ENCODE measurements at places on chromosomes 16 and 17.

DNA sequence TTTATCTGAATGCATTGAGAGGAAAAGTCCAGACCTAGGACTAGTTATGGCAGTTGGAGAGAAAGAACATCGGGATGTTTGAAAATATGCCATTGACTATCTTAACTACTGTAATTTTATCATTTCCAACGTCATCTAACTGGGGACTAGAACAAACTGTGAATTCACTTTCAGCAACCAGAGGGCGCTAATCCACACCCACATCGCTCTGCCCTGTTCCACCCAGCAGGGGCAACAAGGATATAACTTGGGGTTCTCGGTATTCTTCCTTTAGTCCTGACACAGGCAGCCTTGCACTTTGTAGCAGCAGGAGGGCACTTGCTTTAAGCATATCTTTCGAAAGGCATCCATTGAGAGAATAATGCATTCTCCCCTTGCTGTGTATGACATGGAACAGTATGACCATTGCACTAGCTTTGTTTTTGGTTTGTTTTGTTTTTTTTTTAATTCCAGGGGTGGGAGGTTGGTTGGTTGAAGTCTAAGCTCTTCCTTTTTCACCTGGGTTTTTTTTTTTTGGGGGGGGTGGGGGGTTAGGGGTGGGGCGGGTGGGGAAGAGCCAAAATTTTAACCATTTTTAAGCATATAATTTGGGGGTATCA is 31.5 kb downstream of the SIAH1 start:
- peak; percentile 59 for DNase-seq

- DNase-seq = no peak
These were observed 142.5 kb upstream of the ELAC2 start for GRCh38 chr17:13160296-13160695.

DNA sequence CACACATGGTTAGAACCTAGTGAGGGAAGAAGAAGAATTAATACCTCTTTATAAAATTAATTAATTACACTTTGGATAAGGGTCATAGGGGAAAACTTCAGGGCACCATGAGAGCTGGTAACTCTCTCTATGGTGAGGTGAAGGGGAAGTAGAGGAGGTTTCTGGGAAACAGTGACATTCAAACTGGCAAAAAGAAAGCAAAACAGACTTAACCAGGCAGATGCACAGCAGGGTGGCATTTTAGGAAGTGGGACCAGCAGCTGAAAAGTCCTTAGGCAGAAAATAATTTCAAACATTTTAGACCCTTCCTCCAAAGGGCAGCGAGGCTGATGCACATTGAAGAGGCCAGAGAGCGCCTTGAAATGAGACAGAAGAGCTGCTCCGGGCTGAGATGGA is 157.8 kb downstream of the CDH13 start:
- no peak for DNase-seq

- DNase-seq = no peak
These were observed 3.8 kb downstream of the G6PC3 start for GRCh38 chr17:44074231-44074910.

DNA sequence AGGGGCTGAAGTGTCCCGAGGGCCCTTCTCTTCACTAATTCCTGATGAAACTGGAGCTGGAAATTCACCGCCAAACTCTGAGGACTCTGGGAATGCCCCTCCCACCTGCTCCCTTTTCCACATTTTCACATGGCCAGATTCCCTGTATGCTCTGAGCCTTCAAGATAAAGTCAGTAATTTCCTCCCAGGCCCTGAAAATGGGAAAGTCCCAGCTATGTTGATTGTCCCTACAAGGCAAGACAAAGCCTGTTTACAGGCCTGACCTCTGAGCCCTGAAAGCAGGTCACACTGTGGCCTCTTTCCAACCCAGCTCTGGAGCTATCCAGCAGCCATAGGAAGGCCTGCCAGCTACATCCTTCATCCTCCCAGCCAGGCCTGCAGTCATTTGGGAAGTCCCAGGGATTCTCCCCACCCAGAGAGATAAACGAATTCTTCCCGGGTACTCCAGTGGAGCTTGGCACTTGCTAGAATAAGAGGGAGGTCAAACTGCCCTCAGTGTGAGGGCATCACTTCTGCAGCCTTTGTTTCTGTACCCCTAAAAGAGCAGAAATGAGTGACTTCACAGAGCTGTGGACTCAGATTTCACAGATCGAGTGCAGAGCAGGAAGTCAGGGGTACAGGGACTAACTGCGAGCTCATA is 19.6 kb upstream of the CCL2 start:
- no peak for DNase-seq

DNA sequence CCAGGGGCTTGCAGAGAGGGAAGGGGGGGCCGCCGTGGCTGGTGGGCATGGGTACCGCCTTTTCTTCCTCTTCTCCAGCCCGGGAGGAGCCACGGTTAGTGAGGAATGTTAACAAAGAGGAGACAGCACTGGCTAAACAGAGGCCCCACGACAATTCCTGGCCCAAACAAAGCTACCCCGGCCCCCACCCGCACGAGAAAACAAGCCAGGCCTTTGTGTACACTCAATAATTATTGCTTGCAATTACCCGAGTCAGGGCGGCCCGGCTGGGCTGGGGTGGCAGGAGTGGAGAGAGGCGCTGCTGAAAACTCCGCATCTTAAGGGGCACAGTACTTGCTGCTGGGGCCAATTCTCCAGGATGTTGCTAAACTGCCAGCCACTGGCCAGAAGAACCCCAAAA is 56.4 kb downstream of the IRX5 start:
- DNase-seq = no peak

DNA sequence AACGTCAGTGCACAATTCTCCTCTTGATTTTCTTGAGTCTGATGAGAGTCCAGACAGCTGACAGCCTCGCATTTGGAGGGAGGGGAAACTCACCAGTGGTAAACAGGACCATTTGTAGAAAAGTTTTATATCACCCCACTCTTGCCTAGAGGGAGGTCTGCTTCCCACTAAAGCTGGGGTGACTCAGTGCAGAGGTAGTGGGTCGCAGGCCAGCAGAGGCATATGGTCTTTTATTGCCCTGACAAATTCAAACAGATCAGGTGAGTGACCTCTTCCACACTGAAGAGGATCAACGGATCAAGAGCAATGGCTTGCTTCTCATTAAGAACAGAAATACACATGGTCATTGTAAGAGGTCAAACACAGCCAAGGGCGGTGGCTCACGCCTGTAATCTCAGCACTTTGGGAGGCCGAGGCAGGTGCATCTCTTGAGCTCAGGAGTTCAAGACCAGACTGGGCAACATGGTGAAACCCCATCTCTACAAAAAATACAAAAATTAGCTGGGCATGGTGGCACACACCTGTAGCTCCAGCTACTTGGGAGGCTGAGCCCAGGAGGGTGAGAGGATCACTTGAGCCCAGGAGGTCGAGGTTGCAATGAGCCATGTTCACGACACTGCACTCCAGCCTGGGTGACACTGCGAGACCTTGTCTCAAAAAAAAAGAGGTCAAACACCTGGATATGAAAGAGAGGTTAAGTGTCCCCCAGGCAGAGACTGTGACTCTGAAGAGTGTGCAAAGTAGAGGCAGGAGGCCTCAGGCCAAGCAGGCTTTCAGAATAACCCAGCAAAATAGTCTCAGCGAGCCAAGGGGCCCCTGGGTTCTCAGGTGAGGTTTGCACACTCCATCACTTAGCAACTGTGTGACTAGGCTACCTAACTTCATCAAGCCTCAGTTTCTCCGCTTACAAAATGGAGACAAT is 56.5 kb upstream of the ERN1 start:
- DNase-seq = no peak

DNA sequence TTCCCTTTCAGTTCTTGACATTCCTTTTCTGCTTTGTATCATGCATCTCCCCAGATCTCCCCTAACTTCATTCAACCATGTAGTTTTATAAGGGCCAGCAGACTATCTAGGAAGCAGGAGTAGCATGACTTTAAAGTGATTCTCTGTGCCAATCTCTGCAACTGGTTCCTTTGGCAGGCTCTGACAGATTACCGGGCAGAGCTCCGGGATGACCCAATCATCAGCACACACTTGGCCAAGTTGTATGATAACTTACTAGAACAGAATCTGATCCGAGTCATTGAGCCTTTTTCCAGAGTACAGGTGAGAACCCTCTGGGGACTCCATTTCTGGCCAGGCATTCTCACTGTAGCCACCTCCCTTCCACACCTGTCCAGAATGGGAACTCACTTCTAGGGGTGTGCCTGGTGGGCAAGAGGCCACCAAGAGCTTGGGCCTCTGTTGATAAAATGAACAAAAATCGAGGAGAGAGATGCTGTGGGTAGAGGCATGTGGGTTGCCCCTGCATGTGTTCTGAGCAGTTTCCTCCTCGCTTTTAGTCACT is 7.6 kb upstream of the CDK5R1 start:
- no peak for DNase-seq

DNA sequence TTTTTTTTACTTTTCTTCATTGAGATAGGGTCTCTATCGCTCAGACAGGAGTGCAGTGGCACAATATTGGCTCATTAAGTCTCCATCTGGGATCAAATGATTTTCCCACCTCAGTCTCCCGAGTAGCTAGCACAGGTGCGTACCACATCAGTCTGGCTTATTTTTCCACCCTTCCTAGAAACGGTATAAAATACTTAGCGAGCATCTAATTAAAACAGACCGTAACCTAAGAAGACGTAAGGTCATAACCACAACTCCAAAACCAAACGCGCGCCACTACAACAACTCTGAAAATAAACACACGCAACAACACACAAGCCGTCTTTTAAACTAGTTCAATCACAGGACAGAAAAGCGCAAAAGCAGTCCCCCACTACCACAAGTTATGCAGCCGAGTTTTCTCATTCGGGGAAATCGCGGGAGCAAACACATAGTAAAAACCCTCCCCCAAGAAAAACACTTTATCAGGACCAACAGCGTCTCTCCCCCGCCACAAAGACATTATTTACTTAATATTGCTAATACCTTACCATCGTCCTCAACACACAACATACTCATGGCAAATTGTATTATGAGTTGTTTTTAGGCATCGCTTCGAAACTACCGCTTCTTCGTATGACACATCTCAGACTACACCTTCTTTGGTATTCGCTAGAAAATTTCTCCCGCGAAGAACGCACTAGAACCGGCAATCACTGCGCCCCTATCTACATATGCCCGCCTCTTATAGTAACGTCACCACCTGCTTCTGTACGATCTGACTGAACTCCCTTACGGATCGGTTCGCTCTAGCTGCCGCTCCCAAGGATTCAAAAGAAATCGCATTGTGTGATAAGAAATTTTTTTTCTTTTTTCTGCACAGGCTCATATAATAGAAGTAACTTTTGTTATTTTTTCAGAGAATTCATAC is 32.8 kb downstream of the TEX14 start:
- peak; percentile 35 for DNase-seq

DNA sequence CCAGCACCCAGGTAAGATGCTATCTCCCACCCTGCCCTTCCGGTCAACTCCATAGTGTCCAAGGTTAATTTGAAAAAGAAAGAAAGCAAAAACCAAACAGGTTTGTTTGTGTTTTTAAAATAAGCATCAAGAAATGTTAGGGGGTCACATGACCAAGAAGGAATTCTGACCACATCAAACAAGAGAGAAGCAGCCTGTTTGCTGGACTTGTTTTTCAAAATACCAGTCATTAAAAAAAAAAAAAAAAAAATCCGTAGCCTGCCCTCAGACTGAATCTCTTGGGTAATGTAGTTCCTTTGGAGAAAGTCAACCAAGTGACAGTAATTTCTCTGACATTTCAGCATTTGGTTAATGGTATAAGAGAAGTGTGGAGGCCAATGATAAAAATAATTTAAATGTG is 38.4 kb downstream of the HNF1B start:
- no peak for DNase-seq

DNA sequence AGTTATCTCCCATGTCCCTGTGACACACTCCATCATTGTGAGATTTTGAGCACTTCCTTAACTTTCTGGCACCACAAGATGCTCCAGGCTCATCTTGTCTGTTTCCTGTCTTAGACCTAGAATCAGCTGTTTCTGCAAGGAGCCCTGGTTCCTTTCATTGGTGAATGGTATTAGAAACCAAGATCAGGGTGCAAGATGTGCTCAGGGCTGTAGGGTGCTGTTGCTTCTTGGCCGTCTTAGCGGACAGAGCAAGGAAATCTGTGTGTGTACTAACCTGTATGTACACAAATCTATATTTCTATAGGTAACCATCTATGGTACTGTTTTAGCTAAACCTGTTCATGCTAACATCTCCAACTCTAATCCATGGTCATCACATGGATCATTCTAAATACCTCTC is 8.1 kb upstream of the PRM1 start:
- no peak for DNase-seq

DNA sequence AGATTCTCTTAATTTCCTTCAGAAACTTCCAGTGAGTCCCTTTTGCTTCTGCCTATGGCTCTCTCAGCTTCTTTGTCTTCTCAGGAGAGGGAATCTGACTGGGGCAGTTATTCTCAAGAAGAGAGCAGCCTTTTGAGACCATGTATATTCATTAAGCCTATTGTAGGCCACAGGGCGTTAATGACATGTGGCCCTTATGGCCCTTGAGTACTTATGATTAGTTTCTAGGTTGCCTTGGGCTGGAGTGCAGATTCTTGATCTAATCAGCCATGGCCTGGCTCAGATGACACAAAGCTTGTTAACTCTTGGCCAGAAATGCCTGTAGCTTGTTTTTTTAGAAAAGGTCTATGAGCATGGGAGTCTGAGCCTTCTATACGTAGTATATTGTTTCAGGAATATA is 17.4 kb downstream of the MFSD11 start:
- DNase-seq = no peak

DNA sequence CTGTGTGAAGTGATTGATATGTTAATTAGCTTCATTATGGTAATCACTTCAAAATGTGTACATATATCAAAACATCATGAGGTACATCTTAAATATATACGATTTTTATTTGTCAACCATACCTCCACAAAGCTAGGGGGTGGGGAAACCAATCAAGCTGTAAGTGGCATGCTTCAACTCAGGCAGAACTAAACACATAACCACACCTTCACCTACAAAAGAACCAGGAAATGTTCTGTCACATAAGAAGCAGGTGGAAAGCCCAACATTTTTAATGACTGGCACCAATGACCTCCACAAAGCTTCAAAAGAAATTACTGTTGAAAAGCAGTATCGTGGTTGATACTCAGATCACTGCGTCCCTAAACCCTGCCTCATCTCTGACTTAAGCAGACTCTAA is 867.7 kb upstream of the EEF2KMT start:
- no peak for DNase-seq

- DNase-seq = no peak
These were observed 28.4 kb downstream of the CDH13 start for GRCh38 chr16:82655072-82655714.

DNA sequence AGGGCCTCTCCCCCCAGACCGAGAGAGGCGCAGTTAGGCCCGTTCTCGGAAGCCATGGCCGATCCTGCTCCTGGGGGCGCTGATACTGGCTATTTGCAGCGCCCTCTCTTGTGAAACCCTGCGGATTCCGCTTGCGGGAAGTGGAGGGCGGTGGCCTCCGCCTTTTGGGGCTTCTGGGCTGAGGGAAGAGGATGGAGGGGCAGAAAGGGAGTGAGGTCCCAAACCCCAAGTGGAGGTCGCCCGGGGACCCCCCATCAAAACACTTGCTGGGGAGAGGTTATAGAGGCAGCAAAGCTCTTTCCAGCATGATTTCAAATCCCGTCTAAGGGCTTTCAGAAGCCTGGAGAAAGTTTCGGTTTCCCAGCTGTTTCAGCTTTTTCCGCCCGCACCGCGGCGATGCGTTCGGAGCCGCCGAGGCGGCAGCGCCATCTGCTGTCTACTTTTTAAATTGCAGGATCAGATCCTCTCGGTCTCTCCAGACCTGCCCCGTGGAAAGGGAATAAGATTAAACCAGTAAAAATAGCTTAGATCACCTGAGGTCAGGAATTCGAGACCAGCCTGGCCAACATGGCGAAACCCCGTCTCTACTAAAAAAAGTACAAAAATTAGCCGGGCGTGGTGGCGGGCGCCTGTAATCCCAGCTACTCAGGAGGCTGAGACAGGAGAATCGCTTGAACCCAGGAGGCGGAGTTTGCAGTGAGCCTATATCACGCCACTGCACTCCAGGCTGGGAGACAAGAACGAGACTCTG is 15.8 kb downstream of the SNX20 start:
- DNase-seq = peak; percentile 83

- no peak for DNase-seq
These were observed 13.4 kb downstream of the TPSG1 start for GRCh38 chr16:1211451-1212268.
